Cardiac septum (tissue), 1 donor: ENCODE measurements at places on chromosomes 1 and 21. TPM values are rescaled to one million over a fixed set of nuclear protein-coding genes. Genes with fewer than 3 reads are reported as not detected.

DNA sequence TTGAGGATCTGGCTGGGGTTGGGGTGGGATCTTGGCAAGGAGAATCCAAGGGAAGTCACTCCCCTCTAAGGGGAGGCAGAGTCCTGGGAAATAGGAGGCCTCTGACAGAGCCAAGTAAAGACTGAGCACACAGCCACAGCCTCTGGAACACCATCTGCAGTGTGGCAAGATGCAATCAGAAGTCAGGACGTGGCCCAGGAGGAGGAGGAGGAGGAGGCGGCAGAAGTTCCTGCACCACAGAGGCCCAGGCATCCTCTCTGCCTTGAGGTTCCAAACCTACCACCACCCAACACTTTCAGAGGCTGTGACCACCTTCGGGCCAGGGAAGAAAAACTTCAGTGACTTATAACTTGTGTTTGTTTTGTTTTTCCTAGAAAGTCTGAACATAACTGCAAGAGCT lies 23.7 kb upstream of the KCNE2 start:
- DNase-seq: no peak

- no peak for DNase-seq
These were observed 113.4 kb downstream of the ERG start for GRCh38 chr21:38384675-38385426.

DNA sequence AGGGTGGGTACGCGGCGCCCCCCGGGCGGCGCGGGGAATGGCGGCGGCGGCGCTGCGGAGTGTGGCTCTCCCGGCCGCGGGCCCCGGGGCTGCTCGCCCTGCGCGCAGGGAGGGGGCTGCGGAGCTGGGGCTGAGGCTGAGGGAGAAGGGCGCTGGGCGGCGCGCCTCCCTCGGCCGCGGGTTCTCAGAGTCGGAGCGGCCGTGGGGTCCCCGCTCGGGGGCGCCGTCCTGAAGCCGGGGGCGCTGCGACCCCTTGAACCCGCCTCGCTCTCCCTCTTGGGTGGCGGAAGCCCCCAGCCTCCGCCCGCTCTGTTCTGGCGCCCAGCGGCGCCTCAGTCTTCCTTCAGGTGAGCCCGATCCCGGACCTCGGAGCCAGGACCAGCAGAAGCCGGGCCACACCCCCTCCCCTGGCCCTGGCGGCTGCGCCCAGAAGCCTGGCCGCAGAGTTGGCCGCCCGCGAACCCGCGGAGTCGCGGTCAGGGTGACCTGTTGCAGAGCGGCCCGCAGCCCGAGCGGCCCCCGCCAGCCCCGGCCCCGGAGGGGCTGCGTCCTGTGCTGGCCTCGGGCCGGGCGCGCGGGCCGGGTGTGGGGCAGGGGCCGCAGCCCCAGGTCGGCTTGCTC lies 532 bp downstream of the RALGPS2 start:
- peak; percentile 76 for DNase-seq

The NUCKS1 gene
- 213 TPM for total RNA-seq

GRCh38 chr1:5250336-5250735 lies 595.9 kb downstream of the AJAP1 start:
- no peak for DNase-seq

The LCE1D gene
- total RNA-seq: not detected

The KRTAP19-1 gene
- total RNA-seq: not detected

DNA sequence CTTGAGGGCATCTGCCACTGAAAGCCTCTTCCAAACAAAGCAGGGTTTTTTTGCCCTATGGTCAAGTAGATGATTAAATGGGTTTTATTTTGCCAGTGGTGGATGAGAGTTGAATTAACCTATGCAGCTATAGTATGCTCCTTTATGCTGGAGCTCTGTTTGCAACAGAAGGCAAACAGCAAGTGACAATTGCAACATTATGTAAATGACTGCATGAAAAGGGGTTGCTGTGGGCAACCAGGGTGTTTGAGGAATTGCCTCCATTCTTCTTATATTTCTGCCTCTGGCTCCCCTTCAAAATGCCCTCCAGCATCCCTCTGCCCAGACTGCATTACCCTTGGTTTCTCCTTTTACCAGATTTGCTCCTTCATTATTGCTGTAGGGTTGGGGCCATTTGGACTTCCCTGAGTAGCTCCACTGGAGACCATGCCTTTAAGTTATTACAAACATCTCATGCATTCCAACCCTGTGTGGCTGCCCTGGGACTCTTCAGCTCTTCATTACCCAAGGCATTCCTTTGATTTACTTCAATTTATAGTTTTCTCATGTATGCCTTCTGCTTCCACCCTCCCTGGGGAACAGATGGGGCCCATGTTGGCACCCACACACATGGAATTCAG lies 398.4 kb downstream of the PRDM2 start:
- no peak for DNase-seq

GRCh38 chr1:190429932-190430331 lies 47.7 kb downstream of the BRINP3 start:
- DNase-seq: no peak

The PCP4 gene
- 1.5 TPM for total RNA-seq

GRCh38 chr1:150760013-150760412 lies 5.6 kb downstream of the CTSS start:
- DNase-seq: no peak

DNA sequence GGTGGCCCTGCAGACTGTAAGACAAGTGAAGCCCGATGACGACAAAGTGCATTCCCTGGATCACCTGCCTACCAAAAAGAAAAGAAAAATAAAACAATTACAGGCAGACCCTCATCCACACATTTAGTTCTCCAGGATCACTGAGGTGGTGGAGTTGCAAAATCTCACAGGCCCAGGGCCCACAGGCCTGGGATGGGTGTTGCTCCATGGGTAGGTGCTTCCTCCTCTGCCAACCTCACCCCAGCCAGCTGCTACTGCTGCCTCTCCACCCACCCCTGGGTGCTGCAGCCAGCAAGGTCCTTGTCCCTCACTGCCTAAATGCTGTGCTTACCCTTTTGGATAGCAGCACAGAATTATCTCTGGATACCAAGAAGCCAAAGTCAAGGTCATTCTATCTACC lies 146.4 kb upstream of the GALNT2 start:
- no peak for DNase-seq

- no peak for DNase-seq
These were observed 269.8 kb downstream of the S1PR1 start for GRCh38 chr1:101506541-101507164.

The APCS gene
- total RNA-seq: not detected

The LCE3C gene
- total RNA-seq: not detected

DNA sequence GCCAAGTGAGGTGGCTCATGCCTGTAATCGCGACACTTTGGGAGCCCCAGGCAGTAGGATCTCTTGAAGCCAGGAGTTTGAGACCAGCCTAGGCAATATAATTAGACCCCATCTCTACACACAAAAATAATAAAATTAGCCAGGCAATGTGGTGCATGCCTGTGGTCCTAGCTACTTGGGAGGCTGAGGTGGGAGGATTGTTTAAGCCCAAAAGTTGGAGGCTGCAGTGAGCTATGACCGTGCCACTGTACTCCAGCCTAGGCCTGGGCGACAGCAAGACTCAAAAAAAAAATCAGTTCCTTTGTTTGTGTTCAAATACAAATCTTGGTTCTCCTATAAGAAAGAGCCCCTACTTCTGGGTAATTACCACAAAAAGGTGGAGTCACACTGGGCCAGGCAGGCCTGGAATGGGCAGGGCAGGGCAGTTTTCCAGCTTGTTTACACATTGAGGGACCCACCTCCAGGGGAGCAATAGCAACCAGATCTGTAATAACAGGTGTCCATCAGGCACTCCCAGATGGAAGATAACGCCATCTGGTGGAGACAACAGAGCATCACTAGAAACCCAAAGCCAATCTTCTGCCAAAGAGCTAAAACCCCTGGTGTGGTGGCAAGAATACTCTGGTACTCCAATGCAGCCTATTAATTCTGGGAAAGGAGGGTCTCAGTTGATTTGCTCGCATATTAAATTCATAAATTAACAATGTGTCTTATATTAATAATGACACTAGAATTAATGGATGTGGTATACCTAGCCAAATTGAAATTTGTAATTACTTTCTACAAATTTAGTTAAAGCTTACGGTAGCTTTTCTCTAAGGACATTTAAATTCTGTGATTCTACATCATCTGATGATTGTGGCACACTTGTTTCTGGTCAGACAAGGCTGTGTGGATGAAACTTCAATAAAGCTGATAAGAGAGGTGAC lies 13.2 kb downstream of the PPP1R15B start:
- no peak for DNase-seq

DNA sequence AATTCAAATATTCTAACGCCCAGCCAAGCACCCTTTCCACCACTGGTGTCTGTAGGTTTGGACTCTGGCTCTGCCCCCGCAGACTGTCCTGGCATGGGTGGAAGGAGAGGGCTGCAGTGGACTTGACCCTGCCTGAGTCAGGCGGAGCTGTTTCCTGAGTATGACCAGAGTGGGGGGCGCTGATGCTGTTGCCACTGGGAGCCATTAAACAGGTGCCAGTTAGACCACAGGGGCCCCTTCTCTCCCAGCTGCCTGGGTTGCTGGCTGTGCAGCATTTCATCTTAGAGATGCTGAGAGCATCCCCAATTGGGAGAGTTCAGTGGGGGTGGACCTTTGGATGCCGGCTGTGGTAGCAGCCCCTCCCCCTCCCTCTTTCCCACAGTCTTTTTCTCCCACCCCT lies 539.5 kb downstream of the MATN1 start:
- no peak for DNase-seq

The WDR64 gene
- total RNA-seq: not detected

The PTGS2 gene
- total RNA-seq: 0.81 TPM

DNA sequence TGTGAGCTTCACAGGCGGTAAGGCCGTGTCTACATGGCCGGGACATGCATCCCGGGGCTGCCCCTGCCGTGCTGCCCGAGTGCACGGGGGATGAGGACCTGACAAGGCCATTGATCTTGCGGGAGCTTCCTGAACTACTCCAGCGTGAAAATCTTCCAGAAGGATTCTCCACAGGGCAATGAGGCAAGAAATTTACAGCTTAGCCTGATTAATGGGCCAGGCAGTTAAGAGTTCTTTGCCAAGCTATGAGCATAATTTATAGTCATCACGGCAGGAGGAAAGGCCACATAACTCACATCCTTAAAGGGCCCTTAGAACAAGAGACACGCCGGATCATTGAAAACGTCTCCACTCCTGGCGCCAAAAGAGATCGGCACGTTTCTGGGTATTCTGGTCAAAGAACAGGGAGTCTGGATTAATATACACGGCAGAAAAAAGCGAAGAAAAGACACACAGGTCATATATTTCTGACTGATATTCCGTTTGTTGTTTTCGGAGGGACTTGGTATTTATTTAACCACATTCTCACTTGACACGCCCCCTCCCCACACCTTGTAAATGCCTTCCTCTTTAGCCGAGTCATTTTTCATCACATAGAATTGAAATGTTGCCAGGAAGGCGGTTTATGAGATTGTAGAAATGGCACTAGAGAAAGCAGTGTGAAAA lies 180.5 kb downstream of the DYRK1A start:
- DNase-seq: no peak

DNA sequence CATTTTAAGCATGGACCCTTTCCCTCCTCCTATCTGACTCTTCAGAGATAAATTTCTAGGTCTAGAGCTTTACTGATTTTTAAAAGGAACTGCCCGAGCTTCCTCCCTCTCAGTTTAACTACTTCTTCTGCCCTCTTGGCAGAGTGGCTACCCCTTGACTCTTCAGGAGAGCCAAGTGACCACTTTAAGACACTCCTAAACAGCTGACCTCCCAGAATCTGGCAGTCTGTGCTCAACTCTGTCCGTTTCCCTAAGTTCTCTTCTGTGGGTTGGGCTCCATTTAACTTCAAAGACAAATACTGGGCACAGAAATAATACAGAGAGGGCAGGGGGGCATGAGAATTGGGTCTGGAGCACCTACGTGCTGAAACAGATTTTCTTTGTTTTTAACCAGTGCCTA lies 196.3 kb upstream of the FOXD3 start:
- DNase-seq: no peak

- no peak for DNase-seq
These were observed 8.4 kb upstream of the IVNS1ABP start for GRCh38 chr1:185325413-185325812.

GRCh38 chr1:26913754-26914619 lies at the start of gene NR0B2:
Gene NR0B2, minus strand, starts transcription at chr1:26913975. Its CDS starts 35 bp downstream, at chr1:26913940.
- DNase-seq: no peak

DNA sequence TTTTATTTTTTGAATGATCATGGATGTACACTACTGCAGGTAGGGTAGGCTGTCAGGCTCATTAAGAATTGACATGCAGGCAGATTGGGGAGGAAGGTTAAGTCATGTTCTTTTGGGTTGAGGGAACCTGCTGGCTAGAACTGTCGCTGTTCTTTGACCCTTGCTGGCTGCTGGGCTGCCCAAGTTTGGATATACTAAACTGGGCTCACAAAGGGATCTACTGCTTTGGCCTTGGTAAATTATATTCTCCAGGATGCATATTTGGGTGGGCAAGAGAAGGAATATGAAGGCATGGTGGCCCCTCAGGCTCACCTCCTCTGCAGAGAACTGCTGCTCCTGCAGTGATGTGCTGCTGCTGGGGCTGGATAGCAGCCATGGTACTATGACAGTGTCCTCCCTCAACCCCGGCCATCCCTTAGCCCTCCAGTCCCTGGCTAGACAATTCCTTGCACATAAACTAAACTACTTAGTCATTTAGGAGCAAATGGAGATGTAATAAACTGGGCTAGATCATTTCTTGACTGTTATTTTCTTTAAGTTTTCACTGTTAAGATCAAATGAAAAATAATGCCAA lies 6.1 kb downstream of the ATP1A1 start:
- DNase-seq: no peak

The HAX1 gene
- 132 TPM for total RNA-seq

The IL12RB2 gene
- 0.22 TPM for total RNA-seq
